ENCODE measurements at places on chromosomes 12 and 14.

DNA sequence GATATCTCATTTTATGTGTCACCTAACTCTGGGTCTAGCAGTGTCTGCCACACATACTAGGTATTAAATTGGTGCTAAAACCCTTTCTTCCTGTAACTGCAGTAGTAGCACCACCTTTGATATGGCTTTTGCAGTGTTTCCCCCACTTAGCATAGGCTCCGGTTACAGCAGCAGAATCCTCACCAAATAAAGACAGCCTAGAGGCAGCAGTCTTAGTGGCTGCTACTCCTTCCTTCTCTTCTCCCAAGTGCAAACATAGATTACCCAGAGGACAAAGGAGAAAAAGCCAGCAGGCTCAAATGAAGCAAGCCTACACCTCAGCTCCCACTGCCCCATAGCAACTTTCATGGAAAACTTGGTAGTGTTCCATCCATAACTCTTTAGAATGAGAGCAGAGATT, 30.1 kb upstream of the ABCC9 start:
- DNase-seq: no peak

- no peak for DNase-seq
These were observed 97.0 kb downstream of the PHETA1 start for GRCh38 chr12:111271674-111272418.

DNA sequence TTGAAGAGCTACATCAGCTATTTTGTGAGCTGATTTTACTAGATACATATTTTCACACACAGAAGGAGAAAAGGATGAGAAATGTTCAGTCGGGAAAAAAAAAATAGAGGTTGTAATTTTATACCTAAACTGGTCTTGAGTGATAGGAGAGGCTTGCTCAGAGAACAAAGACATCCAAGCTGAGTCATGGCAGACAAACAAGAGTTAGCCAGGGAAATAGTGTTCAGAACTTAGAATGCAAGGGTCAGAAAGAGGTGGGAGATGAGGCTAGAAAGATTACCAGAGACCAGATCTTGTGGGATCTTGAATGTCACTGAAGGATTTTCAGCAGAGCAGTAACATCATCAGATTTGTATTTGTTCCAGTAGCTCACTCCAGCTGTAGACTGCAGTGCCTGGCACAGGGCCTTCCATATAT, 121.9 kb upstream of the ATF1 start:
- no peak for DNase-seq

GRCh38 chr12:32273063-32273522, 126.3 kb upstream of the FGD4 start:
- no peak for DNase-seq

DNA sequence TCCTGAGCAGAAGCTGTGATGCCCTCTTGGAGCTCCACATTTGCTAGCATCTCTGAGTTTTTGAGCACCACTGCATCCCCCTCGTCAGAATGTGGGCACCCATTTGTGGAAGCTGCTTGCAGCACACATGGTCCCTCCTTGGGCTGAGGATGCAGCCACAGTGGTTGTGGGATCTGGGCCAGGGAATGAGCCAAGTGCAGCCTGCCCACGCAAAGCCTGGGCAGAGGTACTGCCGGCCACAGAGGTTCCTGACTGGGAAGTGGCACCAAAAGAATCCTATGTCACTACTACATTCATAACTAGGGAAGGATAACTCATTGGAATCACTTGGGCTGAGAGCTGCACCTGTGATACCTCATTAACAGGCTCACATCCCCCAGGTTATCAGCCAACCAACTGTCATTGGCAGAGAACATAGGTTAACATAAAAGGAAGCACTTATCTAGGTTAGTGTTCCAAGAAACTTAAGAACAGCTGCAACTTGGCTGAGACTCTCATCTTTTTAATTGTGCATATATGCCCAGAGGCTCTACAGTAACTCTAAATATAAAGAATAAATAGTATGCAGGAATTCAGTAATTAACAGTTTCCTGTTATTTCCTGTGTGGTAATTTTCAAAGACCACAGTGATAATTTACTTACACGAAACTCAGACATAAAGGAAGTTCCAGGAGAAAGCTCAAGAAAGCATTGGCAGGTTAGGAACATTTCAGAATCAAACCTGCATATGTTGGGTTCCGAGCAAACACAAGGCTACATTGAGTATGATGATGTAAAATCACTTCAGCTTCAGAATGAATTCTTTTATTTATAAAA, 145.3 kb downstream of the BCAT1 start:
- DNase-seq: no peak

GRCh38 chr14:58718226-58719205, 80.8 kb downstream of the DACT1 start:
- DNase-seq: no peak

GRCh38 chr12:104133321-104133720, 4.7 kb downstream of the NFYB start:
- DNase-seq: no peak

DNA sequence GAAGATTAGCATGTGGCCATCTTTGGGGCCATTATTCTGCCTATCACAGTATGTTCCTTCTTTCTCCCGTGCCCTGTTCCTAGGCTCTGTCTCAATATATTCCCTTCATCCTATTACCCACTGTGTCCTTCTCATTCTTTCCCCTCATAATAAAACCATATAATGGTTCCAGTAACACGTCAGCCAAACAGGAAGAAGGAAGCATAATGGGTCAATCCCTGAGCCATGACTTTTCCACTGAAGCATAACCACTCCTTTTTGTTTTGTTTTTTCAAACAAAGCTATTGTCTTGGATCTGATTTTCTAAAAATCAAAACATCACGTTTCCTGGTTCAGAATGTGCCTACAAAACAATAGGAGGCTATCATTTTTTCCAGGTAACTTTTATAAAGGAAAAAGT, 21.3 kb upstream of the RHOJ start:
- no peak for DNase-seq

GRCh38 chr12:1962051-1963020, 41.9 kb downstream of the DCP1B start:
- no peak for DNase-seq

GRCh38 chr14:53409289-53409688, 256.2 kb upstream of the DDHD1 start:
- no peak for DNase-seq

DNA sequence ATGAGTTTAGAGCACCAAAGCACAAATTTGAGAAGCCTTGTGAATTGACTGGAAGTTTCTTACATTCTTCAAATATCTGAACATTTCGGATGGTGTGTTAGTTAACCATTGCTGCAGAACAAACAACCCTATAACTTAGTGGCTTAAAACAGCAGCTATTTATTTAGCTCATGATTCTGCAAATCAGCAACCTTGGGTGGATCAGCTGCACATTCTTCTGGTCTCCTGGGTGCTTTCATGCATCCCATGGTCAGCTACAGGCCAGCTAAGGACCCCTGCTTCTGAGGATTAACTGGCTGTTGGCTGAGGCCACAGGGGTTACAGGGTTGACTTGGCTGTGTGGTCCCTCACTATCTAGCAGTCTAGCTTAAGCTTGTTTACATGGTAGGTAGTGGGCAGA, 114.0 kb upstream of the HIF1A start:
- DNase-seq: no peak

DNA sequence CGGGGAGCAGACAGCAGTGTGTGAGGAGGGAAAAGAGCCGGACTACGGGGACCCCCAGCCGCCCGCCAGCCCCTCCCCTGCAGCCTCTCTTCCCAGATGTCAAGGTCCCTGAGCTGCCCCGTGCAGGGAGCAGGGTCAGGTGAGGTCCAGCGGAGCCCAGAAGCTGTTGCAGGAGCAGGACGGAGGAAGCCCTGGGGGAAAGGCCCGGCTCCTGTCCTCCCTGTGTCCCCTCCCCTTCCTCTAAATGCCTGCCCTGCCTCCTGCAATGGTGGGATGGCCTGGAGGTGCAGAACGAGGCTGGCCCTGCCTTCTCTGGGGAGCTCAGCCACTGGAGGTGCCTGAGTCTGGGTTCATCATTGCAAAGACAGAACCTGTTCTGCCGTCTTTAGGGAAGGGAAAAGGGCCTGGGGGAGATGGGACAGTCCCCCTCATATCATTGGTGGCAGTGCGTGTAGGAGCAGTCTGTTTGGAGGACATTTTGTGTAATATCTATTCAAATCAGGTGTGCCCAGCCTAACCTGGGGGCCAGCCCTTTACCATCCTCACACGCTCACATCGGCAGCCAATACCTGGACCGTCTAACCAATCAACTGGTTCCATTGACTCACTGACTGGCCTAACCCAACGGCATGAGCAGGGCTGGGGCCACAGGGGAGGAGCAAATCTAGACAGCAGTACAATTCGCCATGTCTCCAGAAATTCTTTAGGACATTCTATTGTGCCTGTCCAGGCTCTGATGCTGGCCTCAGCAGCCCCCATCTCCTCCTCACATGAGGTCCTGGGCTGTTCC, 364.1 kb upstream of the SFSWAP start:
- no peak for DNase-seq

GRCh38 chr14:77002889-77003288, 25.6 kb downstream of the IRF2BPL start:
- DNase-seq: no peak

DNA sequence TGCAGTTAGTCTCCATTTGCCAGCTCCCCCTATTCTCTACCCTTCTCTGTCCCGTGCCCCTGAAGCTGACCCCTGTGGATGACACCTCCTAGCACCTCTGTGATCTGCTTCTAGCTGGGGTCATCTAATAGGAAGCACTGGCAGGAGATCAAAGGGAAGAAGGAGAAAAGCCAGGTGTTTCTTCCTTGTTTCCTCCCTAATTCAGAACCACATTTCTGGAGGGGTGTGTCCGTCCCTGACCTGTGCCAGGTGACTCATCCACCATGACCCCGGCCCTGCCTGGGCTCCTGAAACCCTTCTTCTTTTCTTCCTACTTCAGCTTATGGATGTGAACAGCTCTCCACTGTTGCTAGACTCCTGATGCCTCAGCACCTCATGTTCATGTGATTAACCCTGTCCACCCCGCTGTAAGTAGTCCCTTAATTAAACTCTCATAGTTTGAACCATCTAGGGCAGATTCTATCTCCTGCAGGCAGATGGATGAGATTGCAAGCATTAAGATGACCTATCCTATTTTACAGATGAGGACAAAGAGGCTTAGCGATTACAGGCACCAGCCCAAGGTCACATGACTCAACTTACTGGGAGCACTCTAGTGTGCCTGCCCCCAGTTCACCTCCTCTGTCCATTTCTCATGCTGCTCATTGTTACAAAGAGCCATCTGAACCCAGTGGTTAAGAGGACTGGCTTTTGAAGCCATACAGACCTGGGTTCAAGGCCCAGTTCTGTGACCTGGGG, 770.5 kb downstream of the MED13L start:
- no peak for DNase-seq

DNA sequence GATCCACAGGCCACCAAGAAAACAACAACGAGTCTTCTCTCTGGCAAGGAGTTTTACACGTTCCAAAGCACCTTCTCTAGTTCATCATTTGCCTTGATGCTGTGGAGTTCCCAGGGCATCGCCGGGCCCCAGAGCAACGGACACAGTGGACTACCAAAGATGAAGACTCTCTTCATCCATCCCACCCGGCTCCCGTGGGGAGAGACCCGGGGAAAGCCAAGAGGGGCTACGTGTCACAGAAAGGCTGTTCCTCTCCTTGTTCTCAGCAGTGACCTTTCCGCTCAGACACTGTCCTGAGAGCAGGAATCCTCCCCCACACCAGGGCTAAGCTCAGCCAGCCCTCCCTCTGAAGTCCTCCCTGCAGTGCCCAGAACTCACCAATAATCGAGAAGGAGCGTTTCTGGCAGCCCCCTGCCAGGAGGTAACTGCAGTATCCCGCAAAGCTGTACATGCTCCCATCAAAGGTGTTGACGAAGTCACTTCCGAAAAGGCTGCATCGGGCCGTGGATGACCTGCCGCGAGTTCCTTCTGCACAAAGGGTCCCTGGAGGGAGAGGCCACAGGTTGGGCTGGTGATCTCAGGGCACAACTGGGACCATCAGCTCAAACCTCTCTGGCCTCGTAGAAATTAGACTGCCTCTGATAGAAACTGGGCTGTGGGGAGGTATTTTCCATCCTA, 3.5 kb downstream of the VWF start:
- DNase-seq: no peak

DNA sequence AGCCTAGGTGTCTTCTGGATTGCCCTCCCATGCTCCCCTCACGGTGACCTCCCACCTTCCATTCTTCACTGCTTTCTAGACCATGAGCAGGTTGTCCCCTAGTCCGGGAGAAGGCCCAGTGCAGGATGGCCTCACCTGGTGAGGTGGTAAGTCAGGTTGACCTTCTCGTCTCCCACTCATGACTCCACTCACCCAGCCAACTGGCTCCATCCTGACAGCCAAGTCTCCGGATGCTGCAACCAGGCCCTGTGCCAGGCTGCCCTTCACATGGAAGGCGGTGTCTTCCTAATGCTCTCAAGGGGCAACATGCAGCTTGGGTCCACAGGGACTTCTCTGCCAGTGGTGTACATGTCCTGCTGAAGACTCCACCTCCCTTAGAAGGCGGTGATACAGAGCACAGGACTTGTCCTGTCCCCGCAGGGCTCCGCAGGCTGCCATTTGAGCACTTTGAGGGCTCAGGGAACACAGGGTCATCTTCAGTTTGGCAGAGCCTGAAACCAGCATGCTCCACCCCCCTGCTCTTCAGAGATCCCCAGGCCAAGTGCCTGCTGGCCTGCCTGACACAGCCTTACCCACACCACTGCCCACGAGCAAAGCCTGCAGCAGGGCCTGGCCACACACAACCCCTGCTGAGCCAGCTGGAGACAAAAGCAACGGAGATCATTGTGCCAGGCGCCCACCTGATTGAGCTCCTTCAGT, 25.4 kb downstream of the BATF start:
- DNase-seq: no peak

GRCh38 chr12:99529966-99530365, 117.6 kb upstream of the GARIN6 start:
- no peak for DNase-seq

GRCh38 chr14:81625343-81625742, 91.7 kb upstream of the SEL1L start:
- DNase-seq: no peak

DNA sequence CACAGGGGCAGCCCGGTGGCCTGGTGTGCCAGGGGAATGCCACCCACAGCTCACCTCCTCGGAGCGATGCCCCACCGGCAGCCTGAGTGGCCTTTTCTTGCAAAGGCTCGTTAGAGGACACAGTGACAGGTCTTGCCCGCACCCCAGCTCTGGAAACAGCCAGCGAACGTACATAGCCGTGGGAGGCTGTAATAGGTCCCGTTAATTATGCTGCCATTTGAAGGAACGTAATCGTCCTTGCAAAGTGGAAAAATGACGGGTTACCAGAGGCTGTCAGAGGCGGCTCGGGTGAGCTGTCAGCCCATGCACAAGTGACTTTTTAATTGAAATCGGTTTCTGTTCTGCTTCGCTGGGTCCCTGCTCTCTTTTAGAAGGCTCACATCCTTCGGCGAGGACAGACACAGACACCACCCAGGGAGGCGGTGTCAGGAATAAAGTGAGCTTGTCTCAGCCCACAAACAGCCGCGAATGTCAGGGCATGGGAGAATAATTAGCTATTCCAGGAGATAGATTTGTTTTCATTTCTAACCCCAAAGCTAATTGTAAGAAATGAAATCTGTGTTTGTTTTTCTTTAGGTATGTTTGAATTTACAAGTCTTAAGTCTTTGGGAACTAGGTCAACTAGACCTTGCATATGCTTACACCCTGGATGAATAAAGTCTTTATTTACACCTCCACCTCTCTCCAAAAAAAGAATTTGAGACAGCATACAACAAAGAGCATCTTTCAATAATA, 77.2 kb upstream of the RFLNA start:
- no peak for DNase-seq

GRCh38 chr14:69632164-69632563, 20.8 kb downstream of the SUSD6 start:
- DNase-seq: no peak

Measured in activated T-cell treated with anti-CD3 and anti-CD28 coated beads, Interleukin-2, amount 50 U/mL, for 24 hours (primary cell).